ENCODE measurements at places on chromosomes 11 and 22. TPM values are rescaled to one million over a fixed set of nuclear protein-coding genes. Genes with fewer than 3 reads are reported as not detected.

The TMEM191B gene
- total RNA-seq: 0.70 TPM

The TRIM6 gene
- total RNA-seq: 1.9 TPM

The GAL gene
- not detected for total RNA-seq

The CARNS1 gene
- 0.27 TPM for total RNA-seq

GRCh38 chr22:23700706-23701105 lies 9.9 kb downstream of the RGL4 start:
- H3K4me3 ChIP-seq: no peak overlapping the region
- H3K36me3 ChIP-seq: peaks cover 52% of the 10 kb centered on the region
- DNase-seq: no peak
- no peak overlapping the region for H3K27ac ChIP-seq
- H3K4me1 ChIP-seq: peaks cover 2% of the 10 kb centered on the region

DNA sequence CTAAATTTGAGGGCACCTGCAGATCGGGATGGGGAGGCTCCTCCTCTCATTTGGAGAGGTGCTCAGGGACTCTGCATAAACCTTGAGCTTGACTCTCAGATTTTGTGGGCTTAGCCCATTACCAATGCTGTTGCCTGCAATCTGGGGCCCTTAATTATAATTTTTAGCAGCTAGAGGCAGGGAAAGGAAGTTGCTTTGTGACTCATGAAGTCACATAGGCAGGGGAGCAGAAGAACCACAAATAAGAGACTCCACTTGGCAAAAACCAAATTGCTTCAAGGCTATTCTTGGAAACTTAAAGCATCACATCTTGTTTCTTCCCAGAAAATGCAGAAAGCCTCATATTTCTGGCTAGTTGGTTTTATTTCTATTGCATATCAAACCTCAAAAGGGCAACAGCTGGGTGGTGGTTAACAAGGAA lies 46.9 kb downstream of the MICAL2 start:
- no peaks in the 10 kb centered on the region for H3K36me3 ChIP-seq
- peak overlapping the region; percentile 61 for H3K27ac ChIP-seq
- no peaks in the 10 kb centered on the region for H3K27me3 ChIP-seq
- H3K4me1 ChIP-seq: peaks cover 67% of the 10 kb centered on the region
- no peak for DNase-seq

DNA sequence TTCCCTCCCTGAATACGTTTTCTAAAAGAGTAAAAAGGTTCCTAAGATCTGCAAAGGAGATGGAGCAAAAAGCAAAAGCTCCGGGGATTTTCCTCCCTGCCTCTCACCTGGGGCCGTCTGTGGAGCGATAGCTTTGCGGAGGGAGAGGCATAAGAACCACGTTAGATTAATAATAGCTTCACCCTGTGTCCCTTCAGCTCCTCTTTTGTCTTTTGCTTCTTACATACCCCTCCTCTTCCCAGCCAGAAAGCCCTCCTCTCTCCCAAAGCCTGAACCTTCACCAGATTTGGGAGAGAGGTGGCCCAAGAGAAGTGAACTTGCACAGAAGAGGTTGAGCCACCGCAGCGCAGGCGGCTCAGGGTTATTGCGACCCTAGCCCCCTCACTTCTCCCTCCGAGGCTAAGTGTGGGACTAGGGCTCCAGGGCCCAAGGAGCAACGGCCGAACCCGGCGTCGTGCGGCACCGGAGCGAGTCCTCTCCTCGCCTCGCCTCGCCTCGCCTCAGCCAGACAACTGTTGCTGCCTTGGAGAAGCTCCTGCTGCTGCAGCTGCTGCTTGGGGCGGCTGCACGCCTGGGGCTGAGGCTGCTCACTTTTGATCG lies 97.6 kb upstream of the HSD17B12 start:
- peak; percentile 75 for DNase-seq
- H3K4me3 ChIP-seq: no peak overlapping the region
- peaks cover 90% of the 10 kb centered on the region for H3K27me3 ChIP-seq
- H3K27ac ChIP-seq: no peak overlapping the region
- no peaks in the 10 kb centered on the region for H3K36me3 ChIP-seq
